ENCODE measurements at places on chromosomes 1 and 21.

- DNase-seq, result no peak
Observed at GRCh38 chr1:219422811-219423598, 189.9 kb downstream of the ZC3H11B start.

GRCh38 chr1:38178216-38178615 is 131.6 kb upstream of the POU3F1 start:
- DNase-seq, result no peak

- DNase-seq, result no peak
Observed at GRCh38 chr1:219201656-219202055, 28.0 kb downstream of the LYPLAL1 start.

DNA sequence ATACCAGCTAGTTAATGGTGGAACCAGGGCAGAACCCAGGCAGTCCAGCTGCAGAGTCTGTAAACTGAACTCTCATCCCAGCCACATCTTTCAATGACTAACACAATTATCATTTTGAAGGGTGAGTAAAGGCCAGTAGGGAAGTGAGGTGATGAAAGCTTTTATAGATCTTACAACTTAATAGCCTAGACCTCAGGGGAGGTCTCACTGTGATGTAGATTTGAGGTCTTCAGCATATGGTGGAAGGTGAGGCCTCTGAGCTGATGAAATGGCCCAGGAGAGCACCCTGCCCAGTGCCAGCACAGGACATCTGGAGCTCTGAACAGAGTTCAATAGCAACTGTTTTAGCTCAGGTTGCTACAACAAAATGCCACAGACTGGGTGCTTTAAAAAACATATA is 44.8 kb upstream of the POU2F1 start:
- DNase-seq, result no peak

DNA sequence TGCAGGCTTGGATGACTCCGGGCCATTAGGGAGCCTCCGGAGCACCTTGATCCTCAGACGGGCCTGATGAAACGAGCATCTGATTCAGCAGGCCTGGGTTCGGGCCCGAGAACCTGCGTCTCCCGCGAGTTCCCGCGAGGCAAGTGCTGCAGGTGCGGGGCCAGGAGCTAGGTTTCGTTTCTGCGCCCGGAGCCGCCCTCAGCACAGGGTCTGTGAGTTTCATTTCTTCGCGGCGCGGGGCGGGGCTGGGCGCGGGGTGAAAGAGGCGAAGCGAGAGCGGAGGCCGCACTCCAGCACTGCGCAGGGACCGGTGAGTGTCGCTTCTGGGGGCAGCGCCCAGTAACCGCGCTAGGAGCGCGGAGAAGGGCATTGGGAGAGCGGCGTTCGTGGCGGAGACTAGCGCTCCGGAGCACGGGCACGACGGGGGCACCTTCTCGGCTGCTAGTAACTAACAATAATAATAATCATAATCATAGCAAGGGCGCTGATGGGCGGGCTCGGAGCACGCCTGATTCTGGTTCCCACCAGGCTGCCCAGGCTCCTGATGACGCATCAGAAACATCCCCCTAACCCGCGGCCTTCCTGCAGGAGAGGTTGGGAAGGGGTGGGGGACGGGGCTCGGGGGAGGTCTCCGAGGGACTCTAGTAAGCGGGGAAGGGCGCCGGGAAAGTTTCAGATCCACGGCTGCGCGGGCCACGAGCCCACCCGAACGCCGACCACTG is at the start of gene MX1:
MX1 (plus strand) TSS at position 286 of the 722 bp plus-strand sequence. CDS start 5,832 bp downstream, outside the sequence.
- DNase-seq, result peak; percentile 90

GRCh38 chr1:36204347-36204909 is 19.8 kb upstream of the THRAP3 start:
- no peak for DNase-seq

- DNase-seq, result no peak
Observed at GRCh38 chr21:26572076-26572701, 897 bp downstream of the CYYR1 start.

DNA sequence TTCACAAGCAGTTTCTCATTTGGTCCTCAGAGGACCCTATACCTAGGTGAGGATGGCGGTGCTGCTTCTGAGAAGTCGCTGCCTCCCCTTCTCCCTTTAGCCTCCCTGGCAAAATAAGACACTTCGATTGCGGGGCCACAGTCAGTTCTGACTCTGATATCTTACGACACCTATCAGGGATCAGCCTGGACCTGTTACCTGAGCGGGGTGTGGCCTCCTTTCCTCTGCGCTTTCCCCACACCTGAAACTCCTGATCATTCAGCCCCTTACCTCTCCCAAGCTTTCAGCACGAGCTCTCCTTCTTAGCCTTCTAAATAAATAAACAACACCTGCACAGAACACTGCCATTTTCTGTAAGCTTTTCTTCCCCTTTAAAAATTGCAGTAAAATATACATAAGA is 24.6 kb upstream of the GPR137B start:
- DNase-seq, result no peak

GRCh38 chr1:91742848-91743292 is 143.1 kb downstream of the TGFBR3 start:
- DNase-seq, result no peak

DNA sequence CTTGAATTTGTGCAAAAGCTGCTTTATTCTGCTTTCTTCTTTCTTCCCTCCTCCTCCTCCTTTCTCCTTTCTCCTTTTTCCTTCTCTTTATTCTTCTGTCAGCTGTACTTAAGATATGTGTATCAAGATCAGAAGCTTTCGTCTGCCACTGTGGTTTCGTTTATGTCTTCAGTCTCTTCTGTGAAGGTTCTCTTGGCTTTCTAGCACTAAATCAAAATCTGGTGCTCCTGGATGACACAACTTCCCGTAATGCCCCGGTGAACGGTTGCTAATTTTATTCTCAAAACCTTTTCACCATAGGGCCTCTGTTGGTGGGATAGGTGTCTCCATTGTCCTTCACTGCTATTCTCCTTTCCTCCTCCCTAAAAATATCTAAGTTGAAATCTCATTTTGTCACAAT is 5.0 kb downstream of the ATF6 start:
- no peak for DNase-seq

GRCh38 chr1:38858833-38859560 is 575 bp downstream of the RRAGC start:
- peak; percentile 79 for DNase-seq
